ENCODE measurements at places on chromosomes 4 and X. TPM values are rescaled to one million over a fixed set of nuclear protein-coding genes. Genes with fewer than 3 reads are reported as not detected.
A peak's percentile ranks its signal among the peaks of the same experiment; 100 is the strongest.

DNA sequence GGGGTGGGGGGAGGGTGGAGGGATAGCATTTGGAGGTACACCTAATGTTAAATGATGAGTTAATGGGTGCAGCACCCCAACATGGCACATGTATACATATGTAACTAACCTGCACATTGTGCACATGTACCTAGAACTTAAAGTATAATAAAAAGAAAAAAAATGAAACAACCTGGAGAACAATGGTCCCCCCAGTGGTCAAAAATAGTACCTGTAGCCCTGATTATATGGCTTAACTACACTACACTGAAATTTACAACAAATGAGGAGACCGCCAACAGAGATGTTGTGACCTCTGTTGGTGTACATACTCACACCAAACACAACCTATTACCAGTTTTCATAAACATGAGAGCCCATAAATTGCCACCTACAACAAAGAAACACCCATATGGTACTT is 7.3 kb upstream of the MAGEE1 start:
- no peaks in the 10 kb centered on the region for H3K27me3 ChIP-seq
- no peak for DNase-seq
- H3K36me3 ChIP-seq, result no peaks in the 10 kb centered on the region
- no peak overlapping the region for H3K4me3 ChIP-seq
- H3K4me1 ChIP-seq, result peaks cover 2% of the 10 kb centered on the region

DNA sequence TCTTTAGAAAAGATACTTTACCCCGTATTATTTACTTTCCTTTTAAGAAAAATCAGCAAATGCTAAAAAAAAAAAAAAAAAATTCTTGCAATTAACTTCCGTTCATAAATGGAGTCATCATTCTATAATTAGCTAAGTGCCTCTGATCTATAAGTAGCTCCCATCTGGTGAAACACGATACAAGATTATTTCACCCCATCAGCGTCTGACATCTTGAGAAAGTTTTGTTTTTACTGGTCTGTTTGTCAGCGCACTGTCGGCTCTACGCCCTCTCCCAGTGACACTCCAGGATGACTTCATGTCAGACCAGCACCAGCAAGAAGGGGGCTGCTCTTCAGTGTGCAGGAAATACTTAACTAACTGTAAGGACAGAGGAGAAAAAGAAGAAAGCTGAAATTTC is 108.3 kb downstream of the AFAP1 start:
- no peak overlapping the region for H3K27ac ChIP-seq
- peaks cover 27% of the 10 kb centered on the region for H3K4me1 ChIP-seq
- H3K27me3 ChIP-seq, result no peaks in the 10 kb centered on the region

DNA sequence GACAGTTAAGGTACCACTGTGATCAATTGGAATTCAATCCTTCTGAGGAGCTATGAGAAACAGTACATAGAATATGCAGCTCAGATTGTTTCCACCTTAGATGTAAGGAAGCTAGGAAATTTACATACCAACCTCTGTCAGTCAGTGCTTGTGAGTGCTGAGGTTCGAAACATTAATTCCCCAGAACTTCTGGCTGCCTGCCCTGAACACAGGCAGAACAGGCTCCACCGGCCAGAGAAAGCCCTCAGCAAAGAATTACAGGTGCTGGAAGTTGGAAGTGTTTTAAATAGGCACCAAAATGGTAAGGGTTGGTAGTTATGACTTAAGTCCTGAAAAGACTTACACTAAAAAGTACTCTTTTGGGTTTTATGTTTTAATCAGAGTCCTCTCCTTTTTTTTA is 651.8 kb downstream of the C4orf33 start:
- H3K36me3 ChIP-seq, result no peaks in the 10 kb centered on the region
- DNase-seq, result no peak
- no peak overlapping the region for H3K4me3 ChIP-seq

- H3K27me3 ChIP-seq, result no peaks in the 10 kb centered on the region
- H3K36me3 ChIP-seq, result peaks cover 15% of the 10 kb centered on the region
- peak; percentile 76 for DNase-seq
- H3K4me1 ChIP-seq, result peaks cover 42% of the 10 kb centered on the region
- peak overlapping the region; percentile 91 for H3K27ac ChIP-seq
Measured at GRCh38 chr4:3047464-3048286, 26.7 kb downstream of the HTT-AS start.

DNA sequence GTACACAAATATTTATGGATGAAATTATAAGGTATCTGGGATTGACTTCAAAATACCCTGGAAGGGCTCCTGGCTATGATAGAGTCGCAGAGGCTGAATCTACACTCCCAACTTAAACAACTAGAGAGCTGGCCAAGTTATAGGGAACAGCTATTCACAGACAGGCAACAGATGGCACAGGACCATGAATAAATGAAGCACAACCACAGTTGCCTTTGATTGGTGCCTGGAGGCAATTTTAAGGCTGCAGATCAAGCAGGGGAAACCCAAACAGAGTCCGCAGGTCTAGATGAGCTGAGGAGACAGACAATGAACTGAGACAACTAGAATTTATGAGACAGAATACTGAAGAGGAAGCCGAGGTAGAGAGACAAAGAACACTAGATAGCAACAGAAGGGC is 155.9 kb downstream of the EVC2 start:
- no peaks in the 10 kb centered on the region for H3K4me1 ChIP-seq
- DNase-seq, result no peak
- H3K4me3 ChIP-seq, result no peak overlapping the region
- no peaks in the 10 kb centered on the region for H3K27me3 ChIP-seq
- no peaks in the 10 kb centered on the region for H3K36me3 ChIP-seq

DNA sequence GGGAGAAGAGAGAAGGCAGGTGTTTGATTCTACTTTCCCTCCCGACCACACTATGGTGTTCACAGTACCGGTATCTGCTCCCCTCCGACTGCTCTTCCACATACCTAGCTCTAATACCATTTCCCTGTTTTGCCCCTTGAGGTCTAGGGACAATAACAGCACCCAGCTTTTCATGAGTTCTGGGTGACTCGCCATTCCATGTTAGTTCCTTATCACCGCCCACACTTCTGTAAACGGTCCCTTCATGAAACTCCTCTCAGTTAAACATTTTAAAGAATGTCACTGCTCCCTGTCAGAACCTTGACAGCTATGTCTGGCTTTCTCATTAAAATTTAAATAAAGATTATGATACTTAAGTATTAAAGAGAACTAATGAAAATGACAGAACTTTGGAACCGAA is 136.7 kb downstream of the ADAMTS3 start:
- no peak overlapping the region for H3K4me3 ChIP-seq
- no peaks in the 10 kb centered on the region for H3K27me3 ChIP-seq
- no peak overlapping the region for H3K27ac ChIP-seq
- no peak for DNase-seq
- H3K36me3 ChIP-seq, result no peaks in the 10 kb centered on the region

- H3K27me3 ChIP-seq, result peaks cover 5% of the 10 kb centered on the region
- H3K27ac ChIP-seq, result no peak overlapping the region
- no peaks in the 10 kb centered on the region for H3K36me3 ChIP-seq
- DNase-seq, result no peak
- H3K4me3 ChIP-seq, result no peak overlapping the region
- H3K4me1 ChIP-seq, result no peaks in the 10 kb centered on the region
Measured at GRCh38 chr4:15331930-15332329, 95.9 kb upstream of the C1QTNF7 start.

DNA sequence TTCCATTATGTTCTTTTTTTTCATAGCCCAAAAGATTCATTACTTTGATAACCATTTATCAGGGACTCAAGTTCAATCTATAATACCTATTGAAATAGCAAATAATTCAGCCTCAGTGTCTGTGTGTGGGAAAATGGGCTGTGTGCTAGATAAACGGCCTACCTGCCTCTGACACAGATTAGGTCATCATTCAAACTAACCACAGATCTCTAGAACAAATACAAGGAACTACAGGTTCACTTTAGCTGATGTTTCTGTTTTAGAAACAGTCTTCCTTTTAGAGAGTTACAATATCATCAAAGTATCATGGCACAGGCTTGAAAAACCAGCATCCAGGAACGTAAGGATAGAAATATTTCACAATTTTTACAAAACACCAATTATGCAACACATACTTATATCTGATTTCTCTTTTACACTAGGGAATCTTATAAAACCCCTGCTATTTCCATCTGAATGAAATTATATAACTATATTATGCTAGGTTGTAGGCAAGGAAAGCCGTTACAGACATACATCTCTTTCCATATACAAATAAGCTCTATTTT is 56.6 kb upstream of the MAB21L2 start:
- H3K27me3 ChIP-seq, result no peaks in the 10 kb centered on the region
- H3K4me1 ChIP-seq, result no peaks in the 10 kb centered on the region
- no peak overlapping the region for H3K27ac ChIP-seq
- H3K36me3 ChIP-seq, result peaks cover 3% of the 10 kb centered on the region
- DNase-seq, result no peak
- no peak overlapping the region for H3K4me3 ChIP-seq

GRCh38 chr4:182145334-182145905 is 97.8 kb upstream of the TENM3 start:
- H3K27me3 ChIP-seq, result peaks cover 62% of the 10 kb centered on the region
- no peak overlapping the region for H3K27ac ChIP-seq
- H3K4me1 ChIP-seq, result peaks cover 10% of the 10 kb centered on the region
- peaks cover 2% of the 10 kb centered on the region for H3K36me3 ChIP-seq

- no peak overlapping the region for H3K27ac ChIP-seq
- H3K4me3 ChIP-seq, result no peak overlapping the region
- H3K4me1 ChIP-seq, result no peaks in the 10 kb centered on the region
Measured at GRCh38 chr4:148704291-148704690, 262.1 kb upstream of the NR3C2 start.

DNA sequence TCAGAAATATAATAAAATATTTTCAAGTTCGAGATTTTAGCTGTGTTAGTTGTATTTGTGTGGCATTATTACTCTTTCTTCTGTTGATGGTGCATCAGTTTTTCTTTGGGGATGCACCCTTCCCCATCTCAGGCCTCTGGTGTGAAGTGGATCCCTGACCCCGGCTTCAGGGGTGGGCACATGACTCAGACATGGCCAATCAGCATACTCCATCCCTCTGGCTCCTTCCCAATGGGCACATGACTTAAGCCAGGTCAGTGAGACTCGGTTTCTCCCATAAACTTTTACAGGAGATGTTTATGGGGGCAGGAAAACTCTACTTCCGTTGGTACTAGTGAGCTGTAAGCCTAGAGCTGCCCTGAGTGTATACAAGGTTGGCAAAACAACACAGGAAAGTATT is 3.0 kb upstream of the KIT start:
- H3K27ac ChIP-seq, result no peak overlapping the region
- peaks cover 46% of the 10 kb centered on the region for H3K27me3 ChIP-seq
- H3K4me1 ChIP-seq, result peaks cover 8% of the 10 kb centered on the region
- no peak for DNase-seq

GRCh38 chrX:39969099-39969818 is 128.5 kb downstream of the BCOR start:
- H3K4me3 ChIP-seq, result peak overlapping the region; percentile 44
- H3K27ac ChIP-seq, result peak overlapping the region; percentile 85
- DNase-seq, result peak; percentile 48
- no peaks in the 10 kb centered on the region for H3K27me3 ChIP-seq
- H3K36me3 ChIP-seq, result peaks cover 3% of the 10 kb centered on the region
- peaks cover 7% of the 10 kb centered on the region for H3K4me1 ChIP-seq

- H3K36me3 ChIP-seq, result peaks cover 4% of the 10 kb centered on the region
- peak; percentile 59 for DNase-seq
- peak overlapping the region; percentile 6 for H3K4me3 ChIP-seq
- H3K27ac ChIP-seq, result peak overlapping the region; percentile 90
- peaks cover 34% of the 10 kb centered on the region for H3K4me1 ChIP-seq
Measured at GRCh38 chr4:7649741-7650531, 215.2 kb upstream of the PSAPL1 start.

DNA sequence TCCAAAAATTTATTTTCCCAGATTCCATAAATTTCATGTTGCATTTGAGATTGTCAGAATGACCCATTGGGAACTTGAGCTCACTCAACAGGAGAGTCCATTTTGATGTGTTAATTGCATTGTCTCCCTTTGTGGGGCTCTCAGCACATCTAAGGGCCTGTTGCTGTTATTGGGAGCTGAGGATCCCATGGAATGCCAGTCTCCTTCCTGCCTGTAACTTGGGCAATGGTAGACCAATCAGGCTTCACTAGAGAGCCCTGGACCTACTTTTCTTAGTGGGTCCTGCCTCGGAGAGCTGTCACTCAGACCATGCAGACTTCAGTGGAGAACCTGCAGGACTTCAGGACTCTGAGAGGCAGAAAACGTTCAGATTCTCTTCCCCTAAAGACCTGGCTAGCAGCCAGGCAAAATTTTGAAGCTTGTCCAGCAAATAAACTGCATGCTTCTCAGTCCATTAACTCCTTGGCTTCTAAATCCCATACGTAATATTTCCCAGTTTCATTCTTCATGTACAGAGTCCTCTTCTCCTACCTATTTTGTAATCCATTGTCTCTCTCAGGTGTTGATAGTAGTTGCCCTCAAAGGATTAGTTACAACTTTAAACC is 25.1 kb downstream of the OCRL start:
- peaks cover 6% of the 10 kb centered on the region for H3K4me1 ChIP-seq
- no peaks in the 10 kb centered on the region for H3K27me3 ChIP-seq
- peaks cover 12% of the 10 kb centered on the region for H3K36me3 ChIP-seq

SAGE1 gene
- total RNA-seq, result not detected

SORCS2 gene
- not detected for total RNA-seq

STK26 gene
- 54.0 TPM for total RNA-seq

NAP1L3 gene
- 2.1 TPM for total RNA-seq

ZMYM3 gene
- total RNA-seq, result 38.9 TPM

MAGEE1 gene
- 7.5 TPM for total RNA-seq

PDGFC gene
- not detected for total RNA-seq

FABP2 gene
- 0.19 TPM for total RNA-seq

PCSK1N gene
- 1.2 TPM for total RNA-seq

Data from activated naive CD8-positive, alpha-beta T cell treated with anti-CD3 and anti-CD28 coated beads, Interleukin-2, amount 10 ng/mL, durations not matched to agents 7 days and 5 days (primary cell).